ENCODE measurements at places on chromosomes 12 and 14.

GRCh38 chr14:43003845-43004244, 1397.2 kb downstream of the LRFN5 start:
- DNase-seq, result no peak

DNA sequence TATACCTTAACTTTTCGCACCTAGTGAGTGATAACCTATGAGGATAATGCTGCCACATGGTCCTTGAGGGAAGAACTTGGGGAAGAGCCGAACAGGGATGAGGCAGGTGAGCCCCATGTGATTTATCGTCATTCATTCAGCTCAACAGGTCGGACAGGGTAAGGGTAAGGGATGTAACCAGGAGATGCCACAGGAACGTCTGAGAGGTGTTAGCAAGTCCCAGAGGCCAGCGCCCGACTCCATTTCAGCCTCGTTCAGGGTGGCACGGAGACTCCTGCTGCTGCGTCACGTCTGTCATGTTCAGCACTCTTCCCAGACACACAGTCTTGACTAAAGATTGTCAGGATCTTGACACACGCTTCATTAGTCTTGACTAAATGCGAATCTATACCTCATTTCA, 23.4 kb upstream of the TIGAR start:
- DNase-seq, result no peak

DNA sequence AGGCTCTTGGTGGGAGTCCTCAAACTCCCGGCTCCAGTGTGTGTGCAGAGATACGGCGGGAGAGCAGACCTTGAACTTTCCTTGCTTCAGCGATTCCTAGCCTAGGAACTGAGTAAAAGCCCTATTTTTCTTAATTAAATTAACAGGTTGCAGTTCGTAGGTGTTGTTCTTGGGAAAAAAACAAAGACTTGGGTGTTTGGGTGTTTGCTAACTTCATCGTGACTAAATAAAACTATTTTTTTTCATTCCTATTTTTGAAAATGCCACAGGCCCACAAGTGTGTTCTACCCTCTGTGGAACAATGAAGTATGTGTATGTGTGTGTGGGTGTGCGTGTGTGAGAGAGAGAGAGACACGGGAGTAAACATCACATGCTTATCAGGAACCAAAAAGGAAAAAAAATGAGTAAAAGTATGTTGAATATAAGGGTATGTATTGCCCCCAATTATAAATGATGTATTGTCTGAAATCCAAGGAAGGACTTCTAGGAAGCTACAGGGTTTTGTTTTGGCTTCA, 651 bp downstream of the TMEM117 start:
- no peak for DNase-seq

DNA sequence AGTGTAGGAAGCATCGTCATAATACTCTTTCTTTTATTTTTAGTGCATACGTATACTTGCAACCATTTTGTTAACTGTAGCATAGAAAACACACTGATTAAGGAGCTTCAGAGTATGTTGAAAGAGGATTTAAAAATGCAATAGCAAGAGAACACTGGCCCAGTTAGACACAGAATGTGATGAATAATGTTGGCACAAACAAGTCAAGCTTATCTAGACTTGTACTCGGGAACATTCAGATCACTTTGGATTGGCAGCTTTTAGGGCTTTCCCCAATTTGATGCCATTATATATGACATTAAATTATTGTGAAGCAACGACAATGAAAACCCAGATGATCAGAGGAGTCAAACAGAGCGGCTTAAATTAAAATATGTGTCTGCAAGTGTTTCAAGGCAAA, 468.1 kb downstream of the PRKD1 start:
- no peak for DNase-seq

- DNase-seq, result no peak
Observed at GRCh38 chr12:104855599-104855998, 102.5 kb downstream of the SLC41A2 start.

DNA sequence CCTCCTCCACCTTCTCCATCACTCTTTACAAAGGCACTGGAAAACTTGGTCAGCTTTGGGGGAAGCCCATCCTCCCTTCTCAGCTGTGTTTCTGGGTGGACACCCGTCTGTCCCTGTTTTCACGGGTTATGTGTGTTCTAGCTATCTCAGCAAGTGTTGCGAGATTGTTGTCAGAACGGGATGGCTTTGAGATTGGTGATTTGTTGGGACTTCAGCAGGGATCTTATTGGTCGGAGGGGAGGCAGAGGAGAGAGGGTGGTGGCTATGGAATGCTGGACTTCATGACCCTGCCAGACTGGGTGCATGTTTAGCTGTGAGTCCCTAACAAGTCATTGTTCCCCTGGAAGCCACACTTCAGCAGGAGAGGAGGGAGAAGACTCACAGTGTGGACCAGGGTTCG, 2.1 kb downstream of the USP5 start:
- DNase-seq, result no peak

DNA sequence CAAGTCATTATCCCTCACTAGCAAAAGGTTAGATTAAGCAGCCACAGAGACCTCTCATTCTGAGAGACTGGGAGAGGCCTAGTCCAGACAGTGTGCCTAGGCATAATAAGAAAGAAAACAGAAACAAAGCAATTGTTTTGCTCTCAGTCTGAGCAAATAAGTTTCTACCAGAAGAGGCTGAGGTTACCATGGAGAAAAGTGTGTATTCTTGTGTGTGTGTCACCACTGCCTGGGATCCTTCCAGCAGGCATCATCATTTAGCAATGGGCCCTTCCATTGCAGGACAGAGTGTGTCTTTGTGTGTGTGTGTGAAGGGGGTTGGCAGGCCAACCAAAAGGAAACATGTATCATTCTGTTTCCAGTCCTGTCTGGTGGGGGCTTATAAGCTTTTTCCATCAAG, 3.7 kb downstream of the EFS start:
- no peak for DNase-seq

DNA sequence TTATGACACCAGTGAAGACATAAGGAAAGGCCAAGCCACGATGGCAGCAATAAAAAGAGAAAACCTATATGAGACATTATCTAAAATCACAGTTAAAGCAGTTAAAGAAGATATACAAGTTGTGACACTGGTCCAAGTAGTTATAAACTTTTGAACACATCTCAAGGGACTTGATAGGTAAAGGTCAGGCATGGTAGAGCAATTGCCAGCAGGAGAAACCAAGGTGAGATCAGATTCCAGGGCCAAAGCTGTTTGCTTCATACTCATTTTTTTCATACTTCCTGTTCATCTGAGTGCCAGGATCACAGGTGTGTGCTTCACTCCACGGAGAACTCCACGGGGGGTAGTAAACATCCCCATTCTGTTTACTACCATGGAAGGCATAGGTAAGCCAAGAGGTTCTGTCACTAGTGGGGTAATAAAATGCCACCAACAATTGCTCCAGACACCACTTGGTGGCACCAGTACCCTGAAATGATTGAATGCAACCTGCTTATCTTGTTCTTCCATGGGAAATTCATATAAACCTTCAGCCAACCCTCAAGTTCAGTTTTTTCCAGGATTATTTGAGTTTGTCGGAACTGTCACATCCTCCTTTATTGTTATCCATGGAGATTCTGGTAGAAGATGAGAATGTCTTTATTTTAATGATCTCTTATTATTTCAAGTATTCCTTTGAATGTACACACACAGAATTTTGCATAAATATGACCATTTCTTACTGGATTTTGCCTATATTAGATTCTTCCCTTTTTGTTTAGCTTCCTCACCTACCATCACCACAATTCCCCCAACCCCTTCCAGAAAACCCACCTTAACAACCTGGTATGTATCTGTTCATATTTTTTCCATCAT, 59.2 kb upstream of the TSPAN8 start:
- DNase-seq, result no peak

All from astrocyte of the cerebellum (primary cell).